Effector memory CD4-positive, alpha-beta T cell (primary cell): ENCODE measurements at places on chromosomes 1 and 21.

- no peak for DNase-seq
Observed at GRCh38 chr1:158458263-158458662, 3.4 kb upstream of the OR10K1 start.

DNA sequence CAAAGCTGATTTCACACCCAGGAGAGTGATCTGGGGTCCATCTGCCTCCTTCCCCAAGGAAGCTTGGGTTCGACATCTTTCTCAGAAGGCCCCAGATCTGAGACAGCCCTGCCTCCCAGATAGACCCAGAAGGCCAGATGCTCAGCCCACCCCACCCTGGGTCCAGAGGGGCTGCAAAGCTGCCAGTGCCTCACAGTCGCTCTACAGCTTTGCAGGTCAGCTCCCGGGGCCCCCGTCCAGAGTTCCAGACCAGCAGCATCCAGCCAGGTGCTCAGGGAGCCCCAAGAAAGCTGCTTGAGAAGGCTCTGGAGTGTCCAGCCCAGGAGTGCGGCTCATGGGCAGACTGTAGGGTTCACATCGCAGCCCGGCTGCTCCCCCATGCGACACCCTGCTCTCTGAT, 142.8 kb upstream of the ARHGEF16 start:
- no peak for DNase-seq

DNA sequence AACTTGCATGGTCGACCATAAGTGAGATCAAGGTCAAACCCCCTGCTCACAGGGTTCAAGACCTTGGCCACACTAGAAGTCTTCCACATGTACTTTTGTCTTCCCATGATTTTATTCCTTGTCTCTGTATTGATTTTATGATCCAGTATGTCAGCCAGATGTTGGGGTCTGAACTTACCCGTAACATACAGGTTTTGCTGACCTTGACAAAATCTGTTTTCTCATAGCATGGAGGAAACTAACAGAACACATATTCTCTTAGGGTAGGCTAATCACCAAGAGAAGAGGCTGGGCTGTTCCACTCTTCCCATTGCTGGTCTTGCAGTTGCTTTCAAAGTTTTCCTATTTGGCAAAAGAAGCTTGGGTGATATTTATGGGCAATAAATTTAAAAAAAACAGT, 284.0 kb downstream of the DNM3 start:
- no peak for DNase-seq

DNA sequence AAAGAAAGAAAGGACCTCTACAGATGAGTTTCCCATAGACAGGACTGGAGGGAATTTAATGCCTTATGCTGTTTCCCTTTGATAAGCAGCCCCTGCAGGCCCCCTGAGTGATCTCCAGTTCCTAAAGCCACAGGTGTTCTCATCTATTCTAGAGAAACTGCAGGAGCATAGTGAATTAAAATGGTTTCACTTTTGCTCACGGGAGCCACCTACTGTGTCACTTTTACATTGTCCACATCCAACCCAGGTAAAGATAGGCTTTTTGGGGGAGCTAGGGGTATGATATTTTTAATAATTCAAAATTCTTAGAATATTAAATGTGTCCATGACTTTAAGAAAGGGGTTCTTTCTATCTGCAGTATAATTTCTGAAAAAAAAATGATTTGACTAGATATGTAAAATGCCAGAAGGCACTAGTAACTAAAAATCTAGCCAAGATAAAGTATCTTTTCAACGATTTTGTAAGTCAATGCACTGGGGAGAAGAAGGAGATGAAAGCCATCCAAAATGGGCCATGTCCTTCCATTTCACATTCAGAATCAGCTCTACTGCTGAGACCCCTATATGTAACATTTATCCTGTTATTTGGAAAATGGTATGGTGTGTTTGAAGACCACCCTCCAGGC, 267.3 kb upstream of the DUSP10 start:
- no peak for DNase-seq

DNA sequence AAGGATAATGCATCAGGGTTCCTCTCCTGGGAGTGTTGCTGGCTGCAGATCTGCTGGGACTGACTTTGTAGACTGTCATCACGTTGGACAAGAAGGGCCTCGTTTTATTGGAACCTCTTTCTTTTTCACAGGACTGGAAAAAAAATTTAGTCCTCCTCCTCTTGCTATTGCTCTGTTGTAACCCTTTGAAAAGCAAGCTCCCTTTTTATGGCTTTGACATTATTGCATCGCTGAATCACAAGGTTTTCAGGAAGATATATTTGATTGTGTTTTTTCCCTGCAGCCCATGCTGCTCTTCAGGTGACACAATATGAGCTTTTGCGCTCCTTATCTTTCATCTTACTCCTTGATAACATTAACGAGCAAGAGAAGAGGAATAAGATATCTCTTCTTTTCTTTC, 290.9 kb downstream of the CAMTA1 start:
- DNase-seq = no peak

DNA sequence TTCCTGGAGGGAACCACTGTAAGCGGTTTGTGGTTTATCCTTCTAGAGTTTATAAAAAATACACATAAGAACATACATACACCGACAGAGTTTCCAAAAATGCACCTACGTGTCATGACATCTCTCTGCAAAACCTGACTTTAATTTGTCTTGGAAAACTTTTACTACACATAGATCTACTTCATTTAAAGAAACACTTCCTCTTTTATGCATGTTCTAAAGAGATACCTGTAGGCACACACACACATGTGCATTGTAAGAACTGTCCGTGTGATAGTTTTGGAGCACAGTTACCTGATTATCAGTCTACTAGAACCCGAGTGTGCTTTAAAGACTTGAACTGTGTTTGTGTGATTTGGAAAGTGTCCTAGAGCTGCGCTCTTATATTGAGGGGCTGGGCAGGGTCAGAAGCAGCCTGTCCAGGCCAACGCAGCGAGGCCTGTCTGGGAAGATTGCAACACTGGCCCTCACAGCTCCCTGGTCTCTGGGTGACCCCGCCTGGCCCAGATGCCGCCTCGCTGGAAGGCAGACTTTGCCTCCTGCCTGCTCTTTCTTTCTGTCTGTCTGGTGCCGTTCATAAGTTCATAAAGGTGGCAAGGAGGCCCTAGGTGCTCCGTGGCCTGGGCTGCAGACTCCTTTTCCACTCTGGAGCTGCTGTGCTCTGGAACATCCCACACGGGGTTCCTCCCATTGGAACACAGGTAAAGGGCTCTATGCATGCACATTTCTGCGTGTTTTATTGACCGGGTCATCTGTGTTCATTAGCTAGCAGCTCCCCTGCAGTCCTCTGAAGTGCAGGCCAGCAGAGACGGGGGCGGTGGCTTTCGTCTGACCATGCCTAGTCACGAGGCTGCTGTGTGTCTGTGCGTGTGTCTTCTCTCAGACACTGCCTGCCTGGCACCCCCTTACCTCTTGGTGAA, 46.3 kb downstream of the AGPAT3 start:
- DNase-seq = no peak

DNA sequence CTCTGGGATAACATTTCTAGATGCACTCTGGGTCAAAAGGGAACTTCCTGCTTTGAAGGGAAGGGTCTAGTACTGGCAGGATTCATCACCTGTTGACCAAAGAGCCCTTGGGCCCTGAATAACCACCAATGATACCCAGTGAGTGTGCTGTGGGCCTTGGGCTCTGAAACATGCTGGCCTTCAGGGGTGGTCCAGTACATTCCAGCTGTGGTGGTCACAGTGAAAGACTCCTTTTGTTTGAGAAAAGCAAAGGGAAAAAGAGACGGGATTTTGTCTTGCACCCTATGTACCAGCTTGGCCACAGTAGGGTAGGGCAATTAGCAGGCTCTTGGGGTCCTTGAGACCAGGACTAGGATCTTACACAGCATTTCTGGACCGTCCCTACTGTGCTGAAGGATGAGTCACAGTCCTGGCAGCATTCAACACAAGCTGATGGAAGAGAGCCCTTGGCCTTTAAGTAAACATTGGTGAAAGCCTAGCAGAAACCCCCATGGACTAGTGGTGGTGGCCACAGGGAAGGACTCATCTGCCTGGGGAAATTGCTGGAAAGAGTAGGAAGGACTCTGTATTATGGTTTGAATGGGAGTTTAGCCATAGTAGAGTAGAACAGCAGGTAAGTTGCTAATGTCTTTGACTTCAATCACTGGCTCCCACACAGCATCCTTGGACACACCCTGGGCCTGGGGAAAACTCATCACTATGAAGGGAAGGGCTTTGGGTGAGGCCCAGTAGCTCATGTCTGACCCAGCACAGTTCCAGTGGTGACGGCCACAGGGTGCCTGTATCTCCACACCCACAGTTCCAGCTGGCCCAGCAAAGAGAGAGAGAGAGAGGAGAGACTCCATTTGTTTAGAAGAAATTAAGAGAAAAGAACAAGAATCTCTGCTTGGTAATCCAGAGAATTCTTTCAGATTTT, 87.5 kb downstream of the COL24A1 start:
- no peak for DNase-seq
